Activated CD4-positive, alpha-beta T cell treated with anti-CD3 and anti-CD28 coated beads for 36 hours (primary cell): ENCODE measurements at places on chromosomes 6 and 20. TPM values are rescaled to one million over a fixed set of nuclear protein-coding genes. Genes with fewer than 3 reads are reported as not detected.

Gene SGK2
- 0.27 TPM for total RNA-seq

Gene SYNDIG1
- total RNA-seq = not detected

Gene RAET1G
- not detected for total RNA-seq

Gene KIAA1755
- total RNA-seq = not detected

Gene BANF2
- total RNA-seq = not detected

Gene PEX6
- 10.7 TPM for total RNA-seq

Gene BACH2
- total RNA-seq = 87.3 TPM

Gene GFRAL
- not detected for total RNA-seq

DNA sequence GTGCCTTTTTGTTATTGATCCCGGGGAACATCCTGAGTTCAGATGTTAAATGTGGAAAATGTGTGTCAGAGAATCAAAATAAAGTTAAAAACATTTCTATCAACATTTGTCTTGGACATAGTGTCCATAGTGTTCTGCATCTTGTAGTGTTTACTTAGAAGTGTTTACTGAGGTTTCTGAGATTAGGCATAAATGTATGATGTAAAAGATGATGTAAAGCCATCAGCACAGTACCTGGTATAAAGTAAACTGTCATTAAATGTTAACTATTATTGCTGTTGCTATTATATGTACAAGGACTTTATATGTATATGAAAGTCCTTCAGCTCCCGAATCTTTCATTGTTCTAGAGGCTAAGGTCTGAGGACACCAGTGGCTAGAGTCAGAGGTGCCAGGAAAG lies 28.2 kb upstream of the VEGFA start:
- DNase-seq = no peak
- H3K27ac ChIP-seq = no peak overlapping the region
- no peak overlapping the region for H3K4me3 ChIP-seq
- H3K4me1 ChIP-seq = no peaks in the 10 kb centered on the region
- no peaks in the 10 kb centered on the region for H3K36me3 ChIP-seq

- DNase-seq = no peak
- no peak overlapping the region for H3K4me3 ChIP-seq
- no peak overlapping the region for H3K27ac ChIP-seq
- no peaks in the 10 kb centered on the region for H3K36me3 ChIP-seq
- peaks cover 8% of the 10 kb centered on the region for H3K27me3 ChIP-seq
Measured at GRCh38 chr6:53634184-53634631, 31.3 kb downstream of the KLHL31 start.

- DNase-seq = no peak
- H3K27me3 ChIP-seq = no peaks in the 10 kb centered on the region
- no peaks in the 10 kb centered on the region for H3K36me3 ChIP-seq
- H3K27ac ChIP-seq = no peak overlapping the region
- H3K4me1 ChIP-seq = no peaks in the 10 kb centered on the region
Measured at GRCh38 chr6:17721671-17722070, 14.9 kb upstream of the NUP153 start.

DNA sequence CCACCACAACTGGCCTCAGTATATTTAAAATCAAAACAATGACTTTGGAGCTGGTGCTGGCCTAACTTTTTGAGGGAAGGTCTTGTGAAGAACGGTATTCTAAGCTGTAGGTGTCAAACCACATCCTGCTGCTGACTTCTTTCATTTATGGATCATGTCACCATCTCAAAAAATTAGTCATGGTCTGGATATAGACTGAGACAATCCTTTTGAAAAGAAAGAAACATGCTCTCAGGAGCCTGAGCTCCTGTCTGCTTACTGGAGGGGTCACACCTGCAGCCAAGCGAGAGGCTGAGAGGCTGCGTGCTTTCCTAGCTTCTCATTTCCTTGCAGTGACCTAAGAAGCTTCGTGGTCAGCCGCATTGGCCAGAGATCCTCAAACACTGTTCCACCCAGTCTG lies 55.2 kb downstream of the TIAM2 start:
- H3K4me1 ChIP-seq = peaks cover 30% of the 10 kb centered on the region
- peak; percentile 66 for DNase-seq
- peaks cover 2% of the 10 kb centered on the region for H3K36me3 ChIP-seq
- peak overlapping the region; percentile 91 for H3K27ac ChIP-seq
- peak overlapping the region; percentile 37 for H3K4me3 ChIP-seq
- H3K27me3 ChIP-seq = peaks cover 3% of the 10 kb centered on the region

GRCh38 chr6:83976871-83977270 lies 56.7 kb upstream of the MRAP2 start:
- H3K36me3 ChIP-seq = no peaks in the 10 kb centered on the region
- DNase-seq = no peak
- no peaks in the 10 kb centered on the region for H3K4me1 ChIP-seq
- no peak overlapping the region for H3K27ac ChIP-seq

- H3K4me1 ChIP-seq = no peaks in the 10 kb centered on the region
- H3K4me3 ChIP-seq = no peak overlapping the region
- no peak overlapping the region for H3K27ac ChIP-seq
- no peaks in the 10 kb centered on the region for H3K27me3 ChIP-seq
- H3K36me3 ChIP-seq = no peaks in the 10 kb centered on the region
Measured at GRCh38 chr6:51617751-51618150, 469.7 kb downstream of the PKHD1 start.

GRCh38 chr6:88302769-88303225 lies 136.7 kb upstream of the CNR1 start:
- no peak for DNase-seq
- H3K4me3 ChIP-seq = no peak overlapping the region
- H3K4me1 ChIP-seq = no peaks in the 10 kb centered on the region
- H3K27ac ChIP-seq = no peak overlapping the region
- H3K36me3 ChIP-seq = no peaks in the 10 kb centered on the region

GRCh38 chr20:58137651-58138265 lies 90.7 kb downstream of the ANKRD60 start:
- no peaks in the 10 kb centered on the region for H3K4me1 ChIP-seq
- H3K27me3 ChIP-seq = peaks cover 37% of the 10 kb centered on the region
- H3K4me3 ChIP-seq = no peak overlapping the region
- no peak overlapping the region for H3K27ac ChIP-seq
- H3K36me3 ChIP-seq = no peaks in the 10 kb centered on the region

DNA sequence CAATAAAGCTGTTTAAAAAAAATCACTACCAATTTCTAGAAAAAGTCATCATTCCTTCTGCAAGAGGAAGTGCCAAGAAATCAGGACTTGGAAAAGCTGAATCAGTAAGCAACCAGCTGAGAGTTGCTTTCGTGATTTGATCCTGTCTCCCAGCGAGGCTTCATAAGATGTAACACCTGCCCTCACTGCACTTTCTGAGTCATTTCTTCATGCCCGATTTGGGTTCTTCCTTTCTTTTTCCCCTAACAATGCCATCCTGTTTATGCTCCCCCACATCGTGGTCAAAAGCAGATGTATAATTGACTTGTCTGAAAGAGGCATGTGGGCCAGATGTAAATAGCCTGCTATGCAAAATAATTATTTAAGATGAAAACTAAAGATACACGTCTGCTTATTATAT lies 52.1 kb downstream of the RIPOR2 start:
- H3K4me1 ChIP-seq = peaks cover 88% of the 10 kb centered on the region
- H3K27me3 ChIP-seq = no peaks in the 10 kb centered on the region
- peaks cover 38% of the 10 kb centered on the region for H3K36me3 ChIP-seq
- H3K4me3 ChIP-seq = peak overlapping the region; percentile 72

DNA sequence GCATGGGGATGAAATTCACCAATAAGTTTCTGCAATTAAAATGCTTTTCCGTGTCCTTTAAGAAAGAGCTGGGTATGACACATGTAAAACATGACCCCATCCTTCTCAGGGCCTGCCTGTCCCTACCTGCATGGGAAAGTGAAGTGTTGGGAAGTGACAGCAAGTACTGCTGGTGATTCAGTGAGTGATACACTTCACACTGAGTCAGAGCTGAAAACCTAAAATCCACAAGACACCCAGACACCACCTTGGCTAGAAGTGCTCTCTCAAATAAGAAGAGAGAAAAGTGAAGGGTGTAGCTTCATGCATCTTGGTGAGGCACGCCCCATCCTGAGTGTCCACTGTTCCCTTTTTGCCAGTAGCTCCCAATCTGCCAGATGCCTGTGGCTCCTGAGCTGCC lies 3.3 kb downstream of the RAB22A start:
- peak overlapping the region; percentile 91 for H3K27ac ChIP-seq
- peaks cover 61% of the 10 kb centered on the region for H3K4me1 ChIP-seq
- DNase-seq = peak; percentile 55
- H3K36me3 ChIP-seq = peaks cover 33% of the 10 kb centered on the region
- H3K27me3 ChIP-seq = no peaks in the 10 kb centered on the region

GRCh38 chr6:109082188-109082577 lies 12.5 kb downstream of the SESN1 start:
- DNase-seq = no peak
- H3K36me3 ChIP-seq = no peaks in the 10 kb centered on the region
- H3K4me1 ChIP-seq = peaks cover 5% of the 10 kb centered on the region
- H3K27me3 ChIP-seq = no peaks in the 10 kb centered on the region
- no peak overlapping the region for H3K4me3 ChIP-seq
- H3K27ac ChIP-seq = no peak overlapping the region

GRCh38 chr6:138422861-138423260 lies 18.8 kb downstream of the HEBP2 start:
- peaks cover 11% of the 10 kb centered on the region for H3K4me1 ChIP-seq
- no peak for DNase-seq
- H3K27me3 ChIP-seq = no peaks in the 10 kb centered on the region
- no peak overlapping the region for H3K4me3 ChIP-seq

DNA sequence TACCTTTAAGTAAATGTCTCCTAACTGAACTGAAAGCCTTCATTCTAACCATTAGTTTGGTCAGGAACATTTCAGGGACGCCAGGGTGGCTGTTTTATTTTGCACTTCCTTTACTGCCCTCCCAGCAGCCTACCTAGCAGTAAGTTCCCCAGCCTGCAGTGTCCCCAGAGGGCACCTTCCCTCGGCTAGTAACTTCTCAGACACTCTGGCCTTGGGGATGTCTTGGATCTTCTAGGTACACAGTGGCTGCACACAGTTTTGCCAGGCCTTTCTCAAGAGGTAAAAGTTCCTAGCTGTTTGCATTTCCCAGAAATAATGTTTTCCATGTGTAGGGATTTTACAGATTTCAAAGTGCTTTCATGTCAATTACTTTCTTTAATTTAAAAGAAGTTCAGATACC lies 378 bp upstream of the LAMA2 start:
- H3K4me3 ChIP-seq = no peak overlapping the region
- no peak overlapping the region for H3K27ac ChIP-seq
- DNase-seq = no peak
- peaks cover 30% of the 10 kb centered on the region for H3K27me3 ChIP-seq
- H3K4me1 ChIP-seq = peaks cover 4% of the 10 kb centered on the region

DNA sequence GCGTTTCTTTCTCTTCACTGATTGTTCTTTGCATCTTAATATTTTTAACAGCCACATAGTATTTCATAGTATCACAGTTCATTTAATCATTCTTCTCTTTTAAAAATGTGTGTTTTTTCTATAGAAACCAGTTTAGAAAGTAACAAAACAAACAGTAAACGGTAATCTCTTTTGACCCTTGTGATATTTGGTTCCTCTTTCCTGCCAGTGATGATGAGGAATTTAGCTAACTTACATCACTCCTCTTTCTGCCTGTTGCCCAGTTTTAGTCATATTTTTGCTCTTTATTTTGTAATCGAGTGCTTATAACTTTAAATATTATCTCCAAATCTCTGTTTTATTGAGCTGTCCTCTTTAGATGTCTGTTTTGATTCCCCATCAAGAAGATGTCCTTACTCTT lies 38.1 kb upstream of the ZBTB24 start:
- no peaks in the 10 kb centered on the region for H3K27me3 ChIP-seq
- DNase-seq = no peak
- peaks cover 13% of the 10 kb centered on the region for H3K4me1 ChIP-seq

DNA sequence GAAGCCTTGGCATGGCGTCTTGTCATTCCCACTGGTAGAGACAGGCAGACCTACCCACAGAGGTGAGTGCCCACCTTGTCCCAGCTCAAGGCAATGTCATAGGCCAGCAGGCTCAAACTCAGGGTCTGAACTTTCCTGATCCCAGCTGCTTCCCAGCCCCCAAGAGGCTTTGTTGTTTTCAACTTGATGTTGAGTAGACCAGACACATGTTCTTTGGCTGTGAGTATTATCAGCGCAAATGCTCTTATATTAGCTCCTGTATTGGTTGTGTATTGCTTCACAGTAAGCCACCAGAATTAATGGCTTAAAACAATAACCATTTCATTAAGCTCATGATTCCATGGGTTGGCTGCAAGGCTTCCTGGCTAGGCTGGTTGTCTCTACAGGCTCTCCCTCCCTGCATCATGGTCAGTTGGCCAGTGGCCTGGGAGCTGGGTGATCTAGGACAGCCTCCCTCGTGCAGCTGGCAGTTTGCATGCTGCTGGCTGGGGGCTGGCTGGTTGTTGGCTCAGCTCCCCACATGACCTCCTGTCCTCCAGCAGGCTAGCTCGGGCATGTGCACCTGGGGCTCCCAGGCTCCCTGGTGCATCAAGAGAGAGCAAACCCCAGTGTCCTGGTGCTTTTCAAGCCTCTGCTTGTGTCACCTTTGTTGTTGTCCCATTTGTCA lies 21.6 kb downstream of the TOX2 start:
- no peak overlapping the region for H3K27ac ChIP-seq
- H3K36me3 ChIP-seq = no peaks in the 10 kb centered on the region
- peaks cover 5% of the 10 kb centered on the region for H3K27me3 ChIP-seq
- DNase-seq = no peak
- H3K4me3 ChIP-seq = no peak overlapping the region

DNA sequence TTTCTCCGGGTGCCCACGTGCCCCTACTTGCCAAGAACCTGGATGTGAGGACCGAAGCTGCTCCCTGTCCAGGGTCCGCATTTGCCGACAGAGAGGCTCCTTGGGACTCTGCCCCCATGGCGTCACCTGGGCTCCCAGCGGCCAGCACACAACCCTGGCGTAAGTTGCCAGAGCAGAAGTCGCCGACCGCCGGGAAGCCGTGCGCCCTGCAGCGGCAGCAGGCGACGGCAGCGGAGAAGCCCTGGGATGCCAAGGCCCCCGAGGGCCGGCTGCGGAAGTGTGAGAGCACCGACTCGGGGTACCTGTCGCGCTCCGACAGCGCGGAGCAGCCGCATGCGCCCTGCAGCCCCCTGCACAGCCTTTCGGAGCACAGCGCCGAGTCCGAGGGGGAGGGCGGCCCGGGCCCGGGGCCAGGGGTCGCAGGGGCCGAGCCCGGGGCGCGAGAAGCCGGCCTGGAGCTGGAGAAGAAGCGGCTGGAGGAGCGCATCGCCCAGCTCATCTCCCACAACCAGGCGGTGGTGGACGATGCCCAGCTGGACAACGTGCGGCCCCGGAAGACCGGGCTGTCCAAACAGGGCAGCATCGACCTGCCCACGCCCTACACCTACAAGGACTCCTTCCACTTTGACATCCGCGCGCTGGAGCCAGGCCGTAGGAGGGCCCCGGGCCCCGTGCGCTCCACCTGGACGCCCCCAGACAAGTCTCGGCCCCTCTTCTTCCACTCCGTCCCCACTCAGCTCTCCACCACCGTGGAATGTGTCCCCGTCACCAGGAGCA lies 28.3 kb downstream of the ZNF831 start:
- H3K27ac ChIP-seq = no peak overlapping the region
- H3K4me3 ChIP-seq = no peak overlapping the region
- H3K27me3 ChIP-seq = no peaks in the 10 kb centered on the region
- peaks cover 6% of the 10 kb centered on the region for H3K4me1 ChIP-seq
- no peaks in the 10 kb centered on the region for H3K36me3 ChIP-seq
- DNase-seq = no peak

GRCh38 chr20:39939241-39939865 lies 749.7 kb downstream of the MAFB start:
- H3K36me3 ChIP-seq = no peaks in the 10 kb centered on the region
- H3K27me3 ChIP-seq = peaks cover 2% of the 10 kb centered on the region
- no peak for DNase-seq
- no peak overlapping the region for H3K27ac ChIP-seq
- H3K4me3 ChIP-seq = no peak overlapping the region

GRCh38 chr6:6711832-6712448 lies 123.4 kb downstream of the LY86 start:
- no peak for DNase-seq
- no peak overlapping the region for H3K27ac ChIP-seq
- peaks cover 23% of the 10 kb centered on the region for H3K4me1 ChIP-seq

- H3K27ac ChIP-seq = no peak overlapping the region
- H3K4me3 ChIP-seq = no peak overlapping the region
- H3K4me1 ChIP-seq = peaks cover 4% of the 10 kb centered on the region
Measured at GRCh38 chr6:3808199-3808598, 41.0 kb upstream of the FAM50B start.
